ENCODE measurements at places on chromosomes 5 and 9.

DNA sequence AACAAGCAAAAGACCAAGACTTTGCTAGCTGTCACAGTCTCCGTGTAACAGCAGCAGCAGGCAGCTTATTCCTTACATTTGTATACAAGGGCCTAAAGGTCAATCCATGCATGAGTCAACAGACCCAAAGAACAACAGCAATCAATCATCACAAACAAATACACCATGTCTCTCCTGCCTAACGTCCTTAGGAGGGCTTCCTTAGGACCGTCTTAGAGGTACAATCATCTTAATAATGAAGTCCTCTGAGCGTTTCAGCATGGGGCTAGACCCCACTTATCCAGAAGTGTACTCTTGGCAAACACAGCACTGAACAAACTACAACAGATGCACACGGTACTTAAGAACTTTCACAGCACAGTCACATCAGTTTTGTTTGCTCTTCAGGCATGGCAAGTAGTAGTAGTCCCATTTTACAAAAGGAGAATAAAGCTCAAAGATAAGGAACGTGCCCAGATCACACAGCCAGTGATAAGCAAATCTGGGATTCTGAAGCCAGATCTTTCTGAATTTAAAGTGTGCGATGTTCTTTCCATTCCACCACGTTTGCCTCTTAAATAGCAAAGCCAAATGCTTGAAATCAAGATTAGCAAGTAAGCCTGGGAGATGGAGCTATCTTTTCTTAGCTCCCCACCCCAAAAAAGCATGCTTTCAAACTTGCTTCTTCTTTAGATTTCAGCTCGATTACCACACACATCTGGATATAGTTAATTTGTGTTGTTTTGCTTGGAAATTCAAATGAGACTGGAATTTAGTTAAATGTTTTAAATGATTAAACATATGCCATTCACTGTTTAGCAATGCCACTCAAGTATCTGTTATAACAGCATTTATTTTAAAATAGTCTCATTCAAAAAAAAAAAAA lies 24.2 kb downstream of the PSMB7 start:
- no peak for DNase-seq

- DNase-seq, result no peak
These were observed 1.8 kb downstream of the SMC5 start for GRCh38 chr9:70260606-70261005.

DNA sequence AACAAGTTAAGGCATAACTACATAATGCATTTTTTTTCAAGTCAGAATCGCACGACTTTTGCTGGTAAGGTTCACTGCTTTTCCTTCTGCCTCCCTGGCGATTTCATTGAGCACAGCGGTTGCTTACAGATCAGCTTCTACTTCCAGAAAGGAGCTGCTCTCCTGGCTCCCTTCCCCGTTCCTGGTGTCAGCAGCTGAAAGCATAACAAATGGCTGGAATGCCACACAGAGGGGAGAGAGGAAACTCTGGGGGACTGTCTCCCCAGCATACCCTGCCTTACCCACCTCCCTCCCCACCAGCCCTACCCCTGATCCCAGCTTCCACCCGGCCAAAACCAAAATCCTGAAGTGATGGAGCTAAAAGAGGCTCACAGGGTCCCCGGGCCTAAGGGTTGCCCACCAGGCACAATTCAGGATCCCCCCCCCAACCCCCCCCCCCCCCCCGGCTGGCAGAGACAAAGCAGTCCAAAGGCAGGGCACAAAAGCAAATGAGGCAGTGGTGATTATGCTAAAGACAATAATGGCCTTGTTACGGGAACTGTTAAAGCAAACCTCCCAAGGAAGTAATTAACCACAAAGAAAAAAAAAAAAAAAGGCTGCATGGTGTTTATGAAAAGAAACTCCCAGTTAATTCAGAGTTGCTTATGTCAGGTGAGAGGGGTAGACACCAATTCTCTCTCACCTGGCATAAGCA lies 126.1 kb upstream of the WWC1 start:
- DNase-seq, result no peak

DNA sequence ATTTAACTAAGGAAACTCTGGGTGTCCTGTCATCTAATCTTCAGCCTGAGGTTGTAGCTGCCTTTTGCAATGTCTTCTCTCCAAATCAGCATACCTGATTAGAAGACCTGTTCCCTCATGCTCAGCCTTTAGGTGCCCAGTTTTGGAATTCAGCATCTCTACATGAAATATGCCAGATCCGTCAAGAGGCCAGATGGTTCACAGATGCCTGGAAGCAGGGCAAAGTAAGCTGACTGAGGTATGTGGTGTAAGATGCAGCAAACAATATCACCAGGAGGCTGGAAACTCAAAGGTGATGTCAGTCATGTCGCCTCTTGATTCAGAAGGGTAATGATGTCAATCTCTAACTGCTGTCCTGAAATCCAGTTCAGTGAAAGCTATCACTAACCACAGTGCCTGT lies 324.4 kb downstream of the PRELID2 start:
- DNase-seq, result no peak

- no peak for DNase-seq
These were observed 157.5 kb downstream of the CHSY3 start for GRCh38 chr5:130061746-130062145.

- DNase-seq, result no peak
These were observed 24.9 kb downstream of the FUBP3 start for GRCh38 chr9:130604295-130604694.

DNA sequence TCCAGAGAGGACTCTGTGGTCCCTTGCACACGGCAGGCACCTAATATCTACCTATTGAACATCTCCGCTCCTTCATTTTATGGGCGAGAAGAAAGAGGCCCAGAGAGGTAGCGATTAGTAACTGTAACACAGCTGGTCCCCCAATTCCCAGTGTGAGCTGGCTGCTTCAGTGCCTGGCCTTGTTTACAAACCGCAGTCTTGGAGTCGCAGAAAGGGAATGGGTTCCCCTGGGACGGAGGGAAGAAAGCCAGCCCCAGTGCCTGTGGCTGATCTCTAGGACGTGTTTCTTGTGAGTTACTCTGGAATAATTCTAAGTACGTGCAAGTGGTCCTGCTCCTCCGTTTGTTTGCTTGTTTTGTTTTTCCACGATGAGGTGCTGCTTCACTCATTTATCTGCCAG lies 52.0 kb downstream of the CFAP77 start:
- DNase-seq, result no peak

- no peak for DNase-seq
These were observed 28.7 kb upstream of the ECM2 start for GRCh38 chr9:92564504-92564903.

DNA sequence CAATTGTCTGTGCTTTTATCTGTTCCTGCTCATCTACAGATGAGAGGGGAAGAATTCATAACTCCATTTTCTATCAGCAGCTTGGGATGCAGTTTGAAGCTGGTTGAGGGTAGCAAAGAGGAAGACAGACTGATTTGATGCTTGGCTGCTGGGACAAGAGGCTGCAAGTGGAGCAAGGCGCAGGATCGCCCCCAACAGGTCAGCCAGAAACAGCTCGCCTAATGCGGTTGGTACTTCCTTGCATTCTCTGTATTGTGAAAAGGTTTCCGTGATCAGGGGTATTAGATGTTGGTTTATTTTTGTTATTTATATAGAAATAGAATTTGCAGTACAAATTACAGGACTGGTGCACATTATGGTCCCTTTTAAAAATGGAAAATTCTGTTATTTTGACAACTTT lies 40.6 kb downstream of the ZNF883 start:
- peak; percentile 24 for DNase-seq

DNA sequence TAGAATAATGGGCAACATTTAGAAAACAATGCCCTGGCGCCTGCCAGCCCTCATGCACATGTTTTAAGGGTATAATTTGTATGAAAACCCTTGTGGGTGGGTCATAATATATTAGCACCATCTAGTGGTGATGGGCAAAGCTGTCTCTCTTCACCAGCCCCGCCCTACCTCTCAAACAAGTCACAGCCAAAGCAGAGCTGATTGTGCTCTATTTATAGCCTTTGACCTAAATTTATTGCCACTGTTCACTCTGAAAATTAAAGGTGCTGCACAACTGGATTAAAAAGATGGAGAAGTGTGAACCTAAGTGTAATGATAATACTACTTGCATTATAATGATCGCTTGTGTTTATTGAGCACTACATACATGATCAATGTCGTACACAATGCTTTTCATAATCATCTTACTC lies 131.9 kb upstream of the ANKH start:
- DNase-seq, result peak; percentile 62

DNA sequence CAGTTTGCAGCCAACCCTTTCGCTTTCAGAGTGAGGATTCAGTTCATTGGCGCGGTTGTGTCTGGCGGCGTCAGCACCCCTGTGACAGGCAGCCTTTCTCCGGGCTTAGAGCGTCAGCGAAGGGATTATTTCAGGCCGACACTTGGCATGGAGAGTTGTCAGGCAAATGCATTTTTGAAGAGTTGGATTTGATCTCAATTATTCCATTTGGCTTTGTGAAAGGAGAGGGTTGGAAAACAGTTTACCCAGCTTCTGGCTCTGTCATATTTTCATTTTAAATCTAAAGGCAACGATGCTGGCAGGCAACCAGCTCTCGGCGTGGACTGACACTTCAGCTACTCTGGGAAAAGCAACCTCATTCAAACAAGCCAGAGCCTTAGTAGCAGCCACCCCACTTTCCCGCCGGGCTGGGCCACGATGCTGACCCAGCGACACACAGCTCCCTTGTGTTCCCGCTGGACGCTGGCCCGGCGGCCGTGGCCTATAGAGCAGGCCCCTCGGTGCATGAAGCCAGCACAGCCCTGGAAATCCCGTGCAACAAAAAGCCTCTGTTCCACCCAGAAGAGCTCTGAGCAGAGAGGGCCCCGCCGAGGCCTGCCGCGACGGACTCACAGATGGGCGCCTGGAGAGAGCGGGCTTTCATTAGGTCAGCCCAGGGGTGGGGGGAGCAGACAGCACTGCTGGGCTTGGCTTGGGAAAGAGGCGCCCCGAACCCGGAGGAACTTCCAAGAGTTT lies 28.9 kb upstream of the LPCAT1 start:
- DNase-seq, result no peak

- peak; percentile 26 for DNase-seq
These were observed at the start of gene MEF2C for GRCh38 chr5:88883059-88883835. TSS of gene MEF2C (minus strand) at chr5:88883184. CDS start at chr5:88823788, 59,396 bp downstream.

DNA sequence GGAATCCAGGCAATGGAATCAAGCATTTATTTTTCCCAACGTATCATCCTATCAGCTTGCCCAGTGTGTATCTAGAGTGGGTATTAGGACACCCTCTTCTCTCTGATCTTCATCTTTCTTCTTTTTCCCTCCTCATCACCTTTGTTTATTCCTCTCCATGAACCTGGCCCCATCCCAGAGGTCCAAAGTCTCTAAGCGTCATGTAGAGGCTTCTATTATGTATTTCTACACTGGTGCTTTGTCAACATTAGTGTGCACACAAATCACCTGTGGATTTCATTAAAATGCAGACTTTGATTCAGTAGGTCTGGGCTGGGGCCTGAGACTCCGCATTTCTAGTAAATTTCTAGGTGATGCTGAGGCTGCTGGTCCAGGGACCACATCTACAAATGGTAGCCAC lies 19.8 kb upstream of the PIP5K1B start:
- no peak for DNase-seq

DNA sequence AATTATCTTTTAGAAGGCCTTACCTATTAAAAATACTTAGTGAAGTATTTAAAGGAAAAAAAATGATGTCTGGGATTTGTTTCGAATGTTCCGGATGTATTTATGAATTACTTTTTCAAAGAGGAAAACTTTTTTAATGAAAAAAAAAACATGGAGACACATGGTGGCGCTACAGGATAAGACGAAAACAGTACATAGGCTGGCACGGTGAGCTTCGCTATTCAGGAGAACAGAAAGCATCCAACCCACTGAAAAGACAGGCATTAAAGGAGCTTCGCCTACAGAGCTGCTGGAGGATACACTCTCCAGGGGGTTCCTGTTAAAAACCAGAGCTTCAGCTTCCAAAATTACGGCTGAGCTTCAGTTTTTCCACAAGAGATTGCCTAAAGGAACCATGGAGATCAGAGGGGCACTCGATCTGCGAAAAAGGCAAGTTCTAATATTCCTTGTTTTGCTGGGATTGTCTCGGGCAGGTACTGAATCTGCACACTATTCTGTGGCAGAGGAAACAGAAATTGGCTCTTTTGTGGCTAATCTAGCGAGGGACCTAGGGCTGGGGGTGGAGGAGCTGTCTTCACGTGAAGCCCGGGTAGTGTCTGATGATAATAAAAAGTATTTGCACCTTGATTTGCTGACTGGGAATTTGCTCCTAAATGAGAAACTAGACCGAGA lies at the start of gene PCDHB14:
PCDHB14 (plus strand) TSS at position 232 of the 672 bp plus-strand sequence; CDS start at position 395, 163 bp downstream.
- no peak for DNase-seq

DNA sequence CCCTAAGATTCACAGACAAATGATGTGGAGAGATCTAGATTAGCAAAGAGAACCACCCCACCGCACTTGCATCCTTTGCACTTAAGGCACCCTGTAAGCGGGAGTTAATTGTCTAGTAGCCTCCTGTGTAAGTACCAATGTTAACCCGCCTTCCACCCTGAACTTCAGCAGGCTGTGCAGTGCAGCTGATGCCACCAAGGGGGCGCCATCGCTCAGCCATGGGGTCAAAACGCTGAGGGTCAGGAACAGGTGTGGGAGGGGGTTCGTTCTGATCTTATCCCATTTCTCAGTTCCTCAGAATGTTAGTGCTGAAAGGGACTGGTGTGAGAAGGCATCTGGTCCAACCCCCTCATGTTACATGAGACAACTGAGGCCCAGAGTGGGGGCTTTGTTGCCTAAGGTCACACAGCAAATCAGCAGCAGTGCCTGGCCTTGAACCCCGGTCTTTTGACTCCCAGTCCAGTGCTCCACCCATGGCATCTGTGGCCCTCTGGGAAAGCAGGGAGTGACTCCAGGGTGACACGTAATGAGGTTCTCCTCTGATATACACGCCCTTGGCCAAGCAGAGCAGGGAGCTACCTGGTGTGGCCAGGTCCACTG lies 57.3 kb downstream of the CYFIP2 start:
- DNase-seq, result peak; percentile 43

DNA sequence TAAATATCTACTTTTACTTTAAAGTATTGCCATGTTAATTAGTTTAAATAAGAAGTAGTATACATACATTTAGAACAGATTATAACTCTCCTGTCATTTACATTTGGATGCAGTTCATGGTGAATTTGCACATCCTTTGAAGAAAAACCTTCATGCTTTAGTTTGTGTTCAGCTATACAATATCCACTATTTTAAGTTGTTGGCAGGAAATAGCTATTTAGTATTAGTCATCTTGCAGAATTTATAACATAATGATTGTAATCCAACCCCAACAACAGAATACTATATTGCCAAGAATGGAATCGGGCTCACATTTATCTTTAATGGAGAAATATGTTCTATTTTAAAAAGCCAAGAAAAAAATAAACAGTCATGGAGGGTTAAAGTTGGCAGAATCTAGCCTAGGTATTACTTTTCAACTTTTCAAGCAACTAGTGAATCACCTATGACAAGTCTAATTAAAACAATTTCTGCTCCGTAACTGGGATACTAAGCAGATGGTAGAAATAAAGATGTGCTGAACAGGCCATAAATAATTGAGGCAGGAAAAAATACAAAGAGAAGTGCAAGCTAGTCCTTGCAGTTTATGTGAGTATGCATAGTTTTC lies 1170.6 kb upstream of the NUDT12 start:
- DNase-seq, result no peak

Data from activated CD4-positive, alpha-beta T cell treated with anti-CD3 and anti-CD28 coated beads for 48 hours (primary cell).